Astrocyte of the spinal cord (primary cell): ENCODE measurements at places on chromosomes 6 and 20.

GRCh38 chr6:163459536-163459935, 45.0 kb downstream of the QKI start:
- peak; percentile 55 for DNase-seq

DNA sequence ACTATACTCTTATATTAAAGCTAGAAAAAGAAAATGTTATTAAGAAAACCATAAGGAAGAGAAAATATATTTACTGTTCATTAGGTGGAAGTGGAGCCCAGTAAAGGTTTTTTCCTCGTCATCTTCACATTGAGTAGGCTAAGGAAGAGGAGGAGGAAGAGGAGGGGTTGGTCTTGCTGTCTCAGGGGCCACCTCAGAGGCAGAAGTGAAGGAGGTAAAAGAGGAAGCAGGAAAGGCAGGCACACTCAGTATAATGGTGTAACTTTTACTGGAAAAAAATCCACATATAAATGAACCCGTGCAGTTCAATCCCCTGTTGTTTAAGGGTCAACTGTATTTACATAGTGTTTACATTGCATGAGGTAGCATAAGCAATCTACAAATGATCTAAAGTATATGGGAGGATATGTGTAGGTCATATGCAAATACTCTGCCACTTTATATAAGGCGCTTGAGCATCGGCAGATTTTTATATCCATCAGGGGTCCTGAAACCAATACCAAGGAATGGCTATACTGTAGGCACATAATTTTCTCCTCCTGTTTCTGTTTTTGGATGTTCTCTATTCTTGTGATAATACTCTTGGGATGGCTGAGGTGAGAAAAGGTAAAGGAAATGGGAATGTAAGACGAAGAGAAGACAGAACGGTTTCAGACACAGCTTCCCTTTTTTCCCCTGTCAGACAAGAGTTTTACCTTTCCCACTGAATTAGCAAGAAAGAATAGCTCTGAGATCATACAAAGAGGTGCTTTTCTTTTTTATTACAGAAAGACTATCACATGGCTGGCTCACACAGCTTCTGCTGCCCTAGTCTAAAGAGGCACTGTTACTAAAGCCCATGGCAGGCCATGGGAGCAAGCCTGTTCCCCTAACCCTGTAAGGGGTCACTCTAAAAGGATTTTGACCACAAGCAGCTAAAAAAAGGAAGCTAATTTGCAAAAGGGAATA, 59.9 kb downstream of the NUDT3 start:
- DNase-seq = no peak

DNA sequence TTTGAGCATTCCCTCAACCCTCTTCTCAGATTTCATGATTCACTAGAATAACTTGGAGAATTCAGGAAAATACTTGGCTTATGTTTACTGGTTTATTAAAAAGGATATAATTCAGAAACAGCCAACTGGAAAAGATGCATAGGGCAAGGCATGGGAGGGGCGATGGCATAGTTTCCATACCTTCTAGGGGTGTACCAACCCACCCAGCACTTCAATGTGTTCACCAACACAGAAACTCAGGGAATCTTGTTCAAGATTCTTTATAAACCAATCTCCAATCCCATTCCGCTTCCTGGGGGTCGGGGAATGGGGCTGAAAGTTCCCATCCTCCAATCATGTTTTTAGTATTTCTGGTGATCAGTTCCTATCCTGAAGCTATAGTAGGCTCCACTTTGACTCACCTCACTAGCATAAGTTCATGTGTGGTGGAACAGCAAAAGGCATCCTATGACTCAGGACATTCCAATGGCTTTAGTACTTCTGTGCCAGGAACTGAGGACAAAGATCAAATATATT, 164.4 kb downstream of the SIM1 start:
- peak; percentile 94 for DNase-seq

- DNase-seq = no peak
Measured at GRCh38 chr6:52504782-52505136, 72.1 kb downstream of the TRAM2 start.

DNA sequence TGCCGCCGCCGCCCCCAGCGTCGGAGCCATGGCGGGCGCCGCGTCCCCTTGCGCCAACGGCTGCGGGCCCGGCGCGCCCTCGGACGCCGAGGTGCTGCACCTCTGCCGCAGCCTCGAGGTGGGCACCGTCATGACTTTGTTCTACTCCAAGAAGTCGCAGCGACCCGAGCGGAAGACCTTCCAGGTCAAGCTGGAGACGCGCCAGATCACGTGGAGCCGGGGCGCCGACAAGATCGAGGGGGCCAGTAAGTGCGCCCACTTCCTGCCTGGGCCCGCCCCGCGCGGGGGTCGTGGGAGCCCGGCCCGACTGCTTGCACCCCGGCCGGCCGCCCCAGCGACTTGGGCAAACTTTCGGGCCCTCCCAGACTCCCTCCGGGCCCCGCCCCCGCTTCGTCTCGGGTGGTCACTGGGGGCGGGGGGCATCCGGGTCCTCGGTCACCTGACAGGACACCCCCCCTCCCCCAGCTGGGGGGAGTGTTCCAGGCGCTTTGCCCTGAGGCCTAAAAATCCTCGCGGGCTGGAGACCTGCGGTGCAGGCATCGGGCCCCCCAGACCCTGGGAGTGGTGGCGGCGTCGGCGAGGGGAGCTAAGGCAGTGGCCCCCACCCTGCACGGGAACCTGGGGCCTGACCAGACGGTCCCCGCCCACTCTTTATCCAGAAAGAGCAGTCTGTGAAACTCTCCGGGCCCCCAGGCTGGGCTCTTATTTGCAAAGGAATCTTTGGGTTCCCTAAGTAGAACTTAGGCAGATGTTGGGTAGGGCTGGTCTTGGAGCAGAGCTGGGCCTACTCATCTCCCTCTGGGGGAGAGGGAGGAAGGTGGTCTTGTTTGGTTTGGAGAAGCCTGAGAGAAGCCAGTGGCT, 501 bp downstream of the PLCG1 start:
- peak; percentile 77 for DNase-seq

DNA sequence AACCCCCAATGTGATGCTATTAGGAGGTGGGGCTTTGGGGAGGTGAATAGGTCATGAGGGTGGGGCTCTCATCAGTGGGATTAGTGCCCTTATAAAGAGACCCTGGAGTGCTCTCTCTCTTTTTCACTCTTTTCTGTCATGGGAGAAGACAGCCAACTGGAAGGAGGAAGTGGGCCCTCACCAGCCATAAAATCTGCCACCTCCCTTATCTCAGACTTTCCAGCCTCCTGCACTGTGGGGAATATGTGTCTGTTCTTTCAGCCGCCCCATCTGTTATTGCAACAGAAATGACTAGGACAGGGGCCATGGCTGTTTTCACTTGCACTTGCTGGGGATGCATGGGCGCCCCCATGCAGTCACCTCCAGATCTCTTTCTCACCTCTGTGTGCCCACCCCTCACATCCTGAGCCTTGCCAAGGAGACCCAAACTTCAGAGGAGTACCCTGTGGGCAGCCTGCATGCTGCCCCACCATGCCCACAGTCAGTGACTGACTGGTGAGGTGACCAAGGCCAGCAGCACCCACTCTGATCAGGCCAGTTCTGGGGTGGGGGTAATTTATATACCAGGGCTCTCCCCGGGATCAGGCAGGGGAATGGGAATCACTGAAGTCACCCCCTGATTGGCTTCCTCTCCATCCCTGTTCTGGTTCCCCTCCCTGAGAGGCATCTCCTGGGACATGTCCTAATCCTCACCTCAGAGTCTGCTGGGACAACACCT, 118.4 kb downstream of the ANKRD60 start:
- DNase-seq = no peak

GRCh38 chr20:44264287-44264686, 17.2 kb downstream of the GDAP1L1 start:
- DNase-seq = no peak

GRCh38 chr6:158909938-158910337, 90.1 kb downstream of the RSPH3 start:
- DNase-seq = peak; percentile 32

GRCh38 chr20:64115171-64115911, 8.0 kb upstream of the NPBWR2 start:
- no peak for DNase-seq

GRCh38 chr6:21084656-21085055, 508.9 kb upstream of the SOX4 start:
- no peak for DNase-seq

DNA sequence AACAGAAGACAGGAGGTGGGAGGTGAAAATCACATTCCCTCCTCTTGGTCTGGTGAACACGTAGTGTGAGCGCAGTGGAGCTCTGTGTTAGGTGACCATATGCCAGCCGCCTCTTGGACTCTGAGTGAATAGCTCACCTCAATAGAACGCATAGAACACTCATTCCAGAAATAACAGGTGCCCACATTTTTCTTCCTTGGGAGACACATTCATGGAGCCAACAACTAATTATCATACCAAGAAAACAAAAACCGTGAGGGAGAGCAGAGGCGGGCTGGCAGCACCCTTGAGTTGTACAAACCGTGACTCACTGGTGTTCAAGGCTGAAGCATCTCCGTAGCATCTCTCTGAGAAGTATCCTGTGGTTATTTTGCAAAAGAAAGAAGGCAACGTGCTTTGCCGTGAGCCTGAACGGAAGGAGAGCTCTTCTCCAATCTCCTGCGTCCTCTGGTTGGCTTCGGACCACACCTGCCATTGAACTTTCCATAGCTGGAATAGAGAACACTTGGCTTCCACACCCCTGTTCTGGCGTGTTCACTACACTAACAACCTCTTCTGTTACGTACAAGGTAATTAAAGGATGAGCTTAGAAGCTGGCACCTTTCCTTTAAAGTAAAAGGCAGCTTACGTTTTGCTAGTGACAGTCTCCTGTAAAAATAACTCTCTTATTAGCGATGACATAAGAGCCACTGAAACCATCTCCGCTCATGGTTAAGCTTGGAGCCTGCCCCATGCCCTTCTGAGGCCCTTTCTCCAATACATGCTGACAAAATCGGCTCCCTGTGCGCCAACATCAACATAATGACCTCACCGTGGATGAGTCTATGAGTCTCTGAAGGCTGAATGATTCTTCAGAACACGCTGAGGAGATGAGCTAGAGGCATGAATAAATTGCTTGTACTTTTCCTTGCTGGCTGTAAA, 30.2 kb upstream of the SGK1 start:
- DNase-seq = peak; percentile 99

GRCh38 chr6:36625158-36625919, 31.2 kb downstream of the SRSF3 start:
- DNase-seq = peak; percentile 86

GRCh38 chr6:138286698-138287097, 68.4 kb upstream of the PBOV1 start:
- no peak for DNase-seq

DNA sequence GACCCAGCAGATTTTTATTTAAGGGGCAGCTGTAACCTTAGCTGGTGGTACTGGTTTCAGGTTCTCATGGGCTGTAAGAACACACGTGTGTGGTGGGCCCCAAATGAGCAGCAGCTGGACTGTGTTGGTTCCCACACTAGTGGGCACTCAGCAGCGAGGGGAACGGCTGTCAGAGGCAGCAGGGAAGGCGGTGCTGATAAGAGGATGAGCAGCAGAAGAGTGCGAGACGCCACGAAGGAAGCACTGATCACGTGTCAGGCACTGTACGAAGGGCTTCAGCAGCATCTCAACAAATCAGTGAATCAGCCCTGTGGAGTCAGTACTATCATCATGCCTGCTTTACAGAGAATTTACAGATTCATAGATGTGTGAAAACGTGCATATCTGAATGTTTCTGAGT, 41.0 kb upstream of the EMILIN3 start:
- DNase-seq = no peak

- DNase-seq = no peak
Measured at GRCh38 chr20:40019510-40019909, 669.5 kb downstream of the MAFB start.
